ENCODE measurements at places on chromosomes 11 and 22.

- DNase-seq: no peak
These were observed 80.8 kb downstream of the NAT10 start for GRCh38 chr11:34185926-34186841.

DNA sequence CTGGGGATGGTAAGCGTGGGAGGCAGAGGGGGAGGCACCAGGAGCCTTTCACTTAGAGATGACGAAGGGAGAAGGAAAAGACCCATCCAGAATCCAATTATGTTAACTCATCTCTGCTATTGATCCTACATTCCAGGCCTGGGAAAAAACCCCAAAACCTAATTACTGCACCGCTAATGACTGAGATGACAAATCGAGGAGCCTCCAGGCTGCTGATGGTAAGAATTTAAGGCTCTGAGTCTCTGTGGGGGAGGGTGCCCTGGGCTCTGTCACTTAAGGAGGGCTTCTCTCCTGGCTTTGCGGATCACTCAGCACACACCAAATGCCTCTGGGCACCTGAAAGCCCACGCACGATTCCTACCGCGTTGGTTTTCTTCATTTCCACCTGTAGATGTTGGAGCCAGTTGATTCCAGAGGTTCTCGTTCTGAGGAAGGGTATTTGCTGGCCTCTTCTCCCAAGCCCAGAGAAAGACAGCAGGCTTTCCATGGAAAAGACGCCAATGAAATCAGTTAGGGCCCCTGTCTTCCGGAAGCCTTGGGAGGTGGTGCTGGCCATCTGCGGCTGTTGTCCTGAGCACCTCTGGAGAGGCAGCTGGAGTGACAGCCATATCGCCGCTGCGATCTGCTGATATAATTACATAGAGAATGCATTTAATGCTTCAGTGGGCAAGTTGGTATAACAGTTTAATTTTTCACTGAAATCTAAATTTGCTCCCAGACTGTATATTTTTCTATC, 751.2 kb downstream of the BRD1 start:
- no peak for DNase-seq

DNA sequence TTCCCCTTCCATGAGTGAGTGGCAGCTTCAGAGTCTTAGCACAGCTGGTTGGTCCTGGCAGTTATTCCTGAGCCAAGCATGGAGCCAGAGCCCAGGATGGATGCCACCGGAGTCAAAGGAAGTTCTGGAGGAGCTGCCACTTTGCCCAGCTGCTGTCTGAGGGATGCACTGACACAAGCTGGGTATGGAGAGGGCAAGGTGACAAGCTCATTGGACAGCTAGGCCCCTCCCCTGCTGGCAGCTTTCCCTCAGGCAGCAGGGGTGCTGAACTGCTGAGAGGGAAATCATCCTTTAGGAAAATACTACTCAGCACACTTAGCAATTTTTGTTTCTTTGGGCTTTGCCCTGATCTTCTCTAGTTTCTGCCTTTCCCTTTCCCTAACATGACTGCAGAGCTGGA, 99.3 kb upstream of the SESN3 start:
- no peak for DNase-seq

DNA sequence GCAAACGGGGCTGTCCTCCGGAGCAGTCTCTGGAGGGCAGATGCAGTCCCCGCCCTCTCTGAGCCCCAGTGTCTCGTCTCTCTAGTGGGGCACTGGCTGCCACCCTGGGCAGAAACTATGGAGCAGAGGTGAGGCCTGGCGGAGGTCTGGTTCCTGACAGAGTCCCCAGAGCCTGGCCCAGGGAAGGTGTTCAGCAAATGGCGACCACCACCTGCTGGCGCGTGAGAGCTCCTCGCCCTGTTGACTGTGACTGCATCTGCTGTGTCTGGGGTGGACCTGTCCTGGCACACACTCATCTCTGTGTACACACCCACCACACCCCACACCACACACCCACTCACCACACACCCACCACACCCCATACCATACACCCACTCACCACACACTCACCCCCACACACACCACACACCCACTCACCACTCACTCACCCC, 18.3 kb upstream of the TTLL12 start:
- no peak for DNase-seq

- DNase-seq: no peak
These were observed 532 bp downstream of the BET1L start for GRCh38 chr11:206526-207207.

- DNase-seq: no peak
These were observed 28.6 kb downstream of the RIBC2 start for GRCh38 chr22:45442116-45442515.

DNA sequence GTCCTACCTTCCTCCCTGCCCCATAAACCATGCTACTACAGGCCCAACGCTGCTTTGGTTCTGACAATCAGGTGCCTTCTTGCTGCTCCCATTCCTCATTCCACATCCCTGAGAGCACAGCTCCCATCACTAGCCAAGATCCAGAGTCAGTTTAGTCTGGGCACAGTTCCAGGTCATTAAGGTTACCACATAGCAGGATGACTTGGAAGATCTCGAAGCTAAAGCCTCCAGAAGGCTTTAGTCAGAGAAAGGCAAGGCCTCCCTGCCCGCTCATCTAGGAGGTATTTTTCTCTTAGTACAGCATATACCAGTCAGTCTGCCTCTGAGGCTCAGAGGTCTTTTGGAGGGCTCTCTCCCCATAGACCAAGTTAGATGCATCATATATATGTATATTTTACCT, 30.3 kb downstream of the TRIM66 start:
- DNase-seq: no peak

DNA sequence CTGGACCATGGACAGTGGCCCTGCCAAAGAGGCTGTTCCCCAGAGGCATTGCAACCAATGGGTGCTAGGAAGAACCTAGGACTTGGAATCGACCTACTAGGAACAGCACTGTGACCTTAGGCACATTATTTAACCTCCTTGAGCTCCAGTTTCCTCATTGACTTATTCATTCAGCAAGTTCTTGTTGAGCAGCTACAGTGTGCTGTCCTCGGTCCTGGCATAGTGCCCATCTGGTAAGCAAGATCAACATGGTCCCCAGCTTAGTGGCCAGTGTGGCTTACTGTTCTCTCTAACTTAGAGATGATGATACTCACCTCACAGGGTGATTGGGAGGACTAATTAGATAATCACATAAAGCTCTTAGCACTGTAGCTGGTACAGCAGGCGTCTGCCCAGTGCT, 8.2 kb downstream of the ABCG4 start:
- no peak for DNase-seq

DNA sequence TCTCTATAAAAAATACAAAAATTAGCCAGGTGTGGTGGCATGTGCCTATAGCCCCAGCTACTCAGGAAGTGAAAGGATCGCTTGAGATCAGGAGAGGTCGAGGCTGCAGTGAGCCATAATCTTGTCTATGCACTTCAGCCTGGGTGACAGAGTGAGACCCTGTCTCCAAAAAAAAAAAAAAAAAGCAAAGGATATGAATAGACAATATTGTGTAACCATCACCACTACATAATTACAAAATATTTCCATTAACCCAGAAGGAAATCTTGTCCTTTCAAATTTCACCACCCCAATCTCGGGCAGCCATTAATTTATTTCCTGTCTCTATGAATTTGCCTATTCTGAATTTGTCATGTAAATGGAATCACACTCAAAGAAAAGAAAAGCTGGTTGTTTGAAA, 21.2 kb downstream of the RSF1 start:
- no peak for DNase-seq

- DNase-seq: no peak
These were observed 26.6 kb upstream of the CRTAM start for GRCh38 chr11:122811721-122812120.

GRCh38 chr11:57148621-57149020, 33.1 kb upstream of the LRRC55 start:
- DNase-seq: no peak

Measured in activated T-helper 2 cell treated with anti-CD3 and anti-CD28 coated beads, Interferon-gamma antibody, Interleukin-2, Interleukin-4, amounts not matched to agents 10 μg/mL and 5 μg/mL and 100 μg/mL, durations not matched to agents 14 hours and 24 hours and 36 hours (primary cell).